Hepatocyte (in vitro differentiated cells): ENCODE measurements at places on chromosomes 3 and 15. TPM values are rescaled to one million over a fixed set of nuclear protein-coding genes. Genes with fewer than 3 reads are reported as not detected.
A peak's percentile ranks its signal among the peaks of the same experiment; 100 is the strongest.

The CPLX3 gene
- not detected in 2 replicates for total RNA-seq

- DNase-seq: peak; percentile 51
- H3K4me3 ChIP-seq: no peak overlapping the region
- H3K27ac ChIP-seq: peak overlapping the region; percentile 87
- H3K4me1 ChIP-seq: peaks cover 4% of the 10 kb centered on the region
- H3K36me3 ChIP-seq: no peaks in the 10 kb centered on the region
- no peaks in the 10 kb centered on the region for H3K27me3 ChIP-seq
Measured at GRCh38 chr15:82263350-82263749, 732 bp downstream of the SAXO2 start.

DNA sequence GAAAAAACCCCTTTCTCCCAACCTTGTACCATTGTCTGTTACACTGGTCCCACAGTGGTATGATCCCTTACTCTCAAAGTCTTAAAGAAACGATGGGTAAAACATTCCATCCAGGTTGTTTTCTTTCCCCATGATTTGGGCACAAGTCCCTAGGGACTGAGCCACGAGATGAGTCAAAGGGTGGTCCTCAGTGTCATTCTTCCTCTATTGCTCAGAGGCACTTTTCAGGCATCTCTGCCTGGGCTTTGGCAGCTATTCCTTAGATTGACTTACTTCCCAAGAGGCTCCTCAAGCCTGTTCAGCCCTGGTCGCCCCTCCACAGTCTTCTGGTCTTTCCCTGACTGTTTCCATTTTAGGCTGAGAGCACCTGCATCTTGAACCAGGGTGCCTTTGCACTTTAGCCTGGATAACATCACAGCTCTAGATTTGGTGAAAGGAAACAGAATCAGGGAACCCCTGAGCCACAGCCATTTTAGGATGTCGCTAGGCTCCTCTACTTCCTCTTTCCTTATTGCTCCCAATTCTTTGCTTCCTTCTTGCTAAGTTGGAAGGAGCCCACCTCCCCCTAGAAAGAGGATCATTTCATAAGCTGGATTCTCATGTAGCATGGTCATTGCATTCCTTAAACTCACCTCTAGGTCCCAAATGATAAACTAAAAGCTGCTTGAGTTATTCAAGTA is 131.0 kb upstream of the TPRG1 start:
- no peak overlapping the region for H3K27ac ChIP-seq
- no peaks in the 10 kb centered on the region for H3K4me1 ChIP-seq
- H3K36me3 ChIP-seq: no peaks in the 10 kb centered on the region
- no peak overlapping the region for H3K4me3 ChIP-seq

DNA sequence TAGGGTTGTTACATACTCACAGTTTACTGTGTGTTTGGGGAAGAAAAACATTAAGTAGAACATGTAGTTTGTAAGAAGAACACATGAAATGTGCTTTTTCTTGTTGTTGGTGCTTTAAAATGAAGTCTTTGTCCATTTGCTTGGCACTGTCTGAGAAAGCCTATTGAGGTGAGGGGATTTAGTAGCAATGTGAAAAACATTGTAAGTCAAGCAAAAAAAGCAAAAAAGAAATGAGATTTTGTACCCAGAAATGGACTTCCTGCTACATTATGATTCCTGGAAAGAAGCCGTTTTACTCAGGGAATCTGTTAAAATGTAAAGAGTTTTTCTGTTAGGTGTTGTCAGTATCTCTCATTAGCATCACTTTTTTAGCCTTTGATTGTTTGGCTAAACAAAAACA is 59.9 kb downstream of the KAT2B start:
- H3K4me1 ChIP-seq: no peaks in the 10 kb centered on the region
- H3K27me3 ChIP-seq: no peaks in the 10 kb centered on the region
- H3K36me3 ChIP-seq: no peaks in the 10 kb centered on the region
- H3K27ac ChIP-seq: no peak overlapping the region

The STARD9 gene
- 1.8 and 3.0 TPM in 2 replicates for total RNA-seq

GRCh38 chr3:156626104-156626503 is 48.3 kb upstream of the TIPARP start:
- H3K4me3 ChIP-seq: no peak overlapping the region
- H3K36me3 ChIP-seq: no peaks in the 10 kb centered on the region
- DNase-seq: peak; percentile 65
- H3K27me3 ChIP-seq: no peaks in the 10 kb centered on the region

The SLC24A5 gene
- total RNA-seq: not detected in 2 replicates

The CILP gene
- total RNA-seq: 62.9 and 67.1 TPM in 2 replicates

DNA sequence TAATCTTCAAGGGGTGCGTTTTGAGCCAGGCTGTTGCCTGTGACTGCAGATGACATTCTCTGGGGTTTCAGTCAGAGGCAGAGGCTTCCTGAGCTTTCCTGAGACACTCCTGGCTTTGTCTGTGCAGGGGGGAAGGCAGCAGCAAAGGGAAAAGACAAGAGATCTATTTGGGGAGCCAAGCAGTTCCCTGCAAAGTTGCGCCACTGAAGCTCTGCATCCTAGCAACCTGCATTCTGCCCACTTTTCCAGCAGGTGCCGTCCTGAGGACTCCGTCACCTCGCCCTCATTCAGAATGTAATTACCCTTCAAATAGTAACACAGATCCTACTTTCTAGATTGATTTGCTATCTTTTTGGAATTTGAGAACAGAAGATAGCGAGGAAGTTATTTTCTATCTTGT is 1.9 kb upstream of the TMEM158 start:
- H3K36me3 ChIP-seq: no peaks in the 10 kb centered on the region
- H3K27me3 ChIP-seq: peaks cover 74% of the 10 kb centered on the region
- peak; percentile 30 for DNase-seq
- no peak overlapping the region for H3K27ac ChIP-seq
- no peak overlapping the region for H3K4me3 ChIP-seq

- H3K27ac ChIP-seq: no peak overlapping the region
- H3K4me3 ChIP-seq: no peak overlapping the region
- no peaks in the 10 kb centered on the region for H3K4me1 ChIP-seq
- H3K27me3 ChIP-seq: no peaks in the 10 kb centered on the region
Measured at GRCh38 chr3:179098388-179099077, 26.9 kb upstream of the ZMAT3 start.

- no peaks in the 10 kb centered on the region for H3K27me3 ChIP-seq
- no peaks in the 10 kb centered on the region for H3K36me3 ChIP-seq
- H3K4me1 ChIP-seq: no peaks in the 10 kb centered on the region
- no peak overlapping the region for H3K27ac ChIP-seq
Measured at GRCh38 chr15:68691705-68692104, 112.9 kb downstream of the CORO2B start.

GRCh38 chr3:156742401-156742800 is 68.0 kb downstream of the TIPARP start:
- no peak overlapping the region for H3K27ac ChIP-seq
- H3K27me3 ChIP-seq: no peaks in the 10 kb centered on the region
- no peaks in the 10 kb centered on the region for H3K4me1 ChIP-seq
- no peaks in the 10 kb centered on the region for H3K36me3 ChIP-seq
- H3K4me3 ChIP-seq: no peak overlapping the region

GRCh38 chr3:109155828-109156227 is 19.3 kb downstream of the C3orf85 start:
- H3K27me3 ChIP-seq: no peaks in the 10 kb centered on the region
- H3K4me1 ChIP-seq: peaks cover 5% of the 10 kb centered on the region
- no peaks in the 10 kb centered on the region for H3K36me3 ChIP-seq
- peak overlapping the region; percentile 4 for H3K27ac ChIP-seq
- no peak overlapping the region for H3K4me3 ChIP-seq
- no peak for DNase-seq

DNA sequence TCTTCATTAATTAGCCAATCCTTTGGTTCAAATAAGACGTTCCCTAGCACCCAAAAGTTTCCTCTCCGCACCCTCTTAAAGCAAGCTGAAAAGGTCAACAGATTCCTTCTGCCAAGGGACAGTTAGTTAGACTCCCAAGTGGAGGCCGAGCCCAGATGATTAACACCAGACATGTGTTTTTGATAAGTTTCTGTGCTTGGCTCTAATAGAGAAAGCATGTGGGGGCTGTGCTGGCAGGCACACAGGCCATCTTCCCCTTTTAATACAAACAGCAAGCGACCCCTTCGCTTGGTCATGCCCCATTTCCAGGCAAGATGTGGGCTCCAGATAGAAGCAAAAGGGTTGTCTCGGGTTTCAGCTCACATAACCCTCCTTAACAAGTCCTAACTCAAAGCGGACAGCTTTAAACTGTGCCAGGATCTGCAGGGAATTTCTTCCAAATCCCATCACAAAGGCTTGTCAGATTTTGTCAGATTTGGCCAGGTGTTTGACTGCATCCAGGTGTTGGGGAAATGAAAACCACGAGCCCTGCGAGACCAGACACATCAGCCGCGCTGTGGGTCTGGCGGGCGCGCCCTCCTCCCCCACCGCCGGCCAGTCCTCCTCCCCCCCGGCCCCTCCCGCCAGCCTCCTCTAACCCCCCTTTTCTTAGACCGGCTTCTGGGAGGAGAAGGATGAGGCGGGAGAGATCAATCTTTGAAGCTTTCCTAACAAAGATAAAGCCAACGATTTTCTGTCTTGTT is 3.3 kb downstream of the HES1 start:
- H3K36me3 ChIP-seq: no peaks in the 10 kb centered on the region
- H3K27me3 ChIP-seq: no peaks in the 10 kb centered on the region
- peaks cover 37% of the 10 kb centered on the region for H3K4me1 ChIP-seq
- H3K4me3 ChIP-seq: peak overlapping the region; percentile 56

DNA sequence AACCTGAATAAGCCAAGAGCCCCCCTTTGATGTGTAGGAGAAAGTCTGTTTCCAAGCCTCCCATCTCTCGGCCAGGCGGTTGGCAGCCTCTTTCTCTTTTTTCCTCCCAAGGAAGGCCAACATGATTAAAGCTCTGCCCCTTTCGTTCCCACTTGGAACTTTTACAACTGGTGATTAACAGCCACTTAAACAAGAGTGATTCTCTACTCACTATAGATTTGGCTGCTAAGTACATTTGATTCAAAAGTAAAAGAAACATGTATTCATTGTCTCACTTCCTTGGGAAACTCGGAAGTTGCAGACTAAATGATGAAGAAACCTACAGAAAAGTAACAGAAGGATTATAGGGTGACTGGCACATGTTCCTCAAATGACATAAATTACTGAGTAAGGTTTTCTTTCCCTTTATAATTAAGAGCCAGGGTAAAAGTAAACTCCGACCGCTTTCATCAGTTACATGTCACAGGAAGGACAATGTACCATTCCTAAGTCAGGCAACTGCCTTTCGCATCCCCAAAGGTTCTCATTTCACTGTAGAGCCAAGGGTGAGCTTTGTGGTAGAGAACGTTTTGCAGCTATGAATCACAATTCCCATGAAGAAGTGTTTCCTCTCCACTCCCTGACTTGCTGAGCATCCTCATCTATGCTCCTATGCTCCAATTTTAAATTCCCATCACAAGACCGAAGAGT is 72.7 kb downstream of the MB21D2 start:
- no peak overlapping the region for H3K27ac ChIP-seq
- no peak for DNase-seq
- H3K4me3 ChIP-seq: no peak overlapping the region
- H3K36me3 ChIP-seq: no peaks in the 10 kb centered on the region

GRCh38 chr3:190701096-190701532 is 161.4 kb downstream of the GMNC start:
- H3K36me3 ChIP-seq: no peaks in the 10 kb centered on the region
- no peaks in the 10 kb centered on the region for H3K4me1 ChIP-seq
- H3K27ac ChIP-seq: no peak overlapping the region

DNA sequence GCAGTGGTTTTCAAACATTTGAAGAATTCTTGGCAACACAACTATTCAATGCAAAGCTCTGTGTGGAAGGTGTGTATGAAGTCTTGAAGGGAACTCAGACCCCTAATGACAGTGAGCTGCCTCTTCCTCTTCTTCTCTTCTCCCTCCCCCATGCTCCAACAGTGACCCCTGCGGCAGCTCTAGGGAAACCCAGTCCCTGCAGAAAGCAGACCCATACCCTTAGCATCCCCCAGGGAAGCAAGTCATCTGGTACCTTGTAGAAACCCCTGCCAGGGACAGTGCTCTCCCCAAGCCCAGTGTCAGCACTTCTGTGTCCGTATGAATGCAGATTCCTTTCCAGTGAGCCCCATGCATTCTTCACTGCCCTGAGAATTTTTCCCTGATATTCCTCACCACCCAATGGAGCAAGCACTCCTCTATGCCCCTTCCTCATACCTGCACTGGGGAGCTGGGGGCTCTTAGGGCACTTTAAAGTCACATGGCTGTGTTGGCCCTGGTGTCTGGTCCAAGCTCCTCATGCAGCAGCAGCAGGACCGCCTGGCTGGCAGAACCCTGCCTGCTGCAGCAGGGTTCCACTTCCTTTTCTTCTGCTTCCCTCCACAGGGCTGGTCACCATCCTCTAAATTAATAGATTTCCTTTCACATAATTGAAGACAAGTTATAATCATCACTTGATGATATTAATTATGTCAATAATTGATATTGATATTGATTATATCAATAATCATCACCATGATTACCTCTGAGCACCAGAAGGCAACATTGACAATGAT is 442.5 kb downstream of the EPHB1 start:
- H3K4me3 ChIP-seq: no peak overlapping the region
- DNase-seq: no peak
- no peak overlapping the region for H3K27ac ChIP-seq
- no peaks in the 10 kb centered on the region for H3K4me1 ChIP-seq
- H3K27me3 ChIP-seq: peaks cover 4% of the 10 kb centered on the region
